Activated naive CD8-positive, alpha-beta T cell treated with anti-CD3 and anti-CD28 coated beads for 36 hours (primary cell): ENCODE measurements at places on chromosomes 7 and 10. TPM values are rescaled to one million over a fixed set of nuclear protein-coding genes. Genes with fewer than 3 reads are reported as not detected.

DNA sequence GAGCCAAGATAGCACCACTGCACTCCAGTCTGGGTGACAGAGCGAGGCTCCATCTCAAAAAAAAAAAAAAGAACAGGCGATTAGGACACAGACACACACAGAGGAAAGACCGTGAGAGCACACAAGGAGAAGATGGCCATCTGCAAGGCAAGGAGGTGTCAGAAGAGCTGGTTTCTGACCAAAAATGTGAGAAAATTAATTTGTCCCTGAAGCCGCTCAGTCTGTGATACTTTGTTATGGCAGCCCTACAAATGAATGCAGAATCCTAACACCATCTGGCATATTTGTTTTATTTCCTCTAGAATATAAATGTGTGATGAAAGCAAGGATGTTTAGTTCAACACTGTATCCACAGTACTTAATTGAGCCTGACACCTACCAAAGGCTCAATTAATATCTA is 69.7 kb downstream of the ZFAND4 start:
- DNase-seq = no peak

- DNase-seq = no peak
Measured at GRCh38 chr10:47318706-47319105, 3.5 kb upstream of the GDF2 start.

GRCh38 chr7:91876391-91877133 is 3.9 kb downstream of the MTERF1 start:
- DNase-seq = no peak

- DNase-seq = no peak
Measured at GRCh38 chr7:134350709-134351108, 34.0 kb upstream of the SLC35B4 start.

DNA sequence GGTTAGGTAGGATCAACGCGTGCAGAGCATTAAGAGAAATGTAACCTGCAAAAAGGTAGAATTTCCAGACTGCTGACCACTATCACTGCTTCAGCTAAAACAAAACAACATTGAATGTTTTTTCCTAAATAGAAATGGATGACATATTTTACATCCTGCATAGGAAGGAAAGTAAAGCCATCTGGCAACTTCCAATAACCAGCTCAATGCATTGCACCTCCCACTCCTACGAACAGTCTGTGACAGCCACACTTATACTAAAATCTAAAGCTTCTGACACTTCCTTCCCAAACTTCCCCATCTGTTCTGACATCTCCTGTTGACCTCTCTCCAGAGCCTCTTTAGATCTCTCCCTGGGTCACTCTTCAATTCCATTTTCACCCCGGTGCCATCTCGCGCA is 47.1 kb downstream of the NRCAM start:
- DNase-seq = no peak

DNA sequence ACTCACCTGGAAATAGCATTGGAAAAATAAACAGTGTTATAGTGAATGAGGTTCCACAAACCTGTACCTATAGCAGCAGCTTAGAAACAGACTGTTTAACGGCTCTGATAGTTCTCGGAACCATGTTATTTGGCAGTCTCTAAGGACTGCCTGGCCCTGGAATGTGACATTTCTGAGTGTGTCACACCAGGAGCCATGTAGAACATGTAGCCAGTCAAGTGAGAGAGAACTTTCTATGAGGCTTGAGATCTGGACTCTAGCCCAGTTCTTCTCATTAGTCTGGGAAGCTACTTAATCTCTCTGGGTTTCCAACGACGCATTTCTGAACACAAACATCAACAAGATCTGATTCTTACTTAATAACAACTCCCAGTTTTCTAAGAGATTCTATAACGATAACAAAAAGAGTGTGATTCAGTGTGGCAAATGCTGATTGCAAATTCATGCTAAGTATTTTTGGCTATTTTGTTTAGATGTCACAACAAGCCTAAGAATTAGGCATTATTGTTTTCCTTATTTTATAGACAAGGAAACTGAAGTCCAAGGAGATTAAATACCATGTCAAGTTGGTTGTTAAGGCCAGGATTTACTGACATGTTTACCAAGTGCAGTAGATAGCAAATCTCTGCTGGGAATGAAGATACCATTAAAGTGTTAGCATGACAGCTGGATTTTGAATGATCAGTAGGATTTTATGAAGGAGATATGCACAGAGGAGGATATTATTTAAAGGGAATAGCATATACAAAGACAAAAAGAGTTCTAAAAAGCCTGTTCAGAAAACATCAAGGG is 47.2 kb downstream of the APBB1IP start:
- DNase-seq = no peak

The FGL2 gene
- total RNA-seq = 1.4 TPM

The PON1 gene
- total RNA-seq = not detected

DNA sequence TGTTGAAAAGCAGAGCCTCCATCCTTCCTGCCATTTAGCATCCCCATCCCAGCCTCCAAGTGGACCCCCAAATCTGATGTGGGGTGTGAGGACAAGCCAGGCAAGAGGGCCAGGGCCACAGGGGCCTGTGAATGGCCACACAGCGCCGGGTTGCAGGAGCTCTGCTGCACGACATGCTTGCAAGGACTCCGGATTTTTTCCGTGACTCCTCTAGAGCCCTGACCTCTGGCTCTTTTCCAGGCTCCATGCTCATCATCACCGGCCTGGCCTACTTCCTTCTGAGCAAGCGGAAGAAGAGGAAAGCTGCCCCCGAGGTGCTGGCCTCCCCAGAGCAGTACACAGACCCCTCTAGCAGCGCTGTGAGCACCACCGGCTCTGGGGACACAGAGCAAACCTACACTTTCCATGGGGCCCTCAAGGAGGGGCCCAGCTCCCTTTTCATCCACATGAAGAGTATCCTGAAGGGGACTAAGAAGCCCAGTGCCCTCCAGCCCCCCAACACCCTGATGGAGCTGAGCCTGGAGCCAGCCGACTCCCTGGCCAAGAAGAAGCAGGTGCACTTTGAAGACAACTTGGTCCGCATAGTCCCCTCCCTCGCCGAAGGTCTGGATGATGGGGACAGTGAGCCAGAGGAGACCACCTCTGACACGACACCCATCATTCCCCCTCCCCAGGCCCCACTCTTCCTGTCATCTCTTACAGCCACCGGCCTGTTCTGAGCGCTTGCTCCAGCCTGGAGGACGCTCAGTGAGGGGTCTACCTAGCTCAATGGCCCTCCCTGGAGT is 23.5 kb downstream of the TMEM72 start:
- no peak for DNase-seq

DNA sequence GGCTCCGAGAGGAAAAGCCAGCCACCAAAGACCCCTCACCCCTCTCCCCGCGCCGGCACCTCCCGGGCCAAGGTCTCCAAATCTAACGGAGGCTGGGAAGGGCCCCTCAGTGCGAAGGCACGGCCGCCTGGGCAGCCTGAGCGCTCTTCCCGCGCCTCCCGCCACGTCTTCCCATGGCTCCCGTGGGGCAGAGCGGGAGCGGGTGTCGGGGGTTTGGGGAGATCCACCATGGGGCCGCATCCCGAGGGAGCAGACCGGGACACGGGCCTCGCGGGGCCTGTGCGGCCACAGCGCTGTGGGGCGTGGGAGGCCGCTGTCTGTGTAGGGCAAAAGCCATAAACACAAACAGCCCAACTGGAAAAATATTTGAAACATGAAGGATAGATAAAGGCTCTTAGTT is 22.4 kb downstream of the GPER1 start:
- no peak for DNase-seq

The IKZF1 gene
- total RNA-seq = 225 TPM

The CAMK2G gene
- total RNA-seq = 16.5 TPM

DNA sequence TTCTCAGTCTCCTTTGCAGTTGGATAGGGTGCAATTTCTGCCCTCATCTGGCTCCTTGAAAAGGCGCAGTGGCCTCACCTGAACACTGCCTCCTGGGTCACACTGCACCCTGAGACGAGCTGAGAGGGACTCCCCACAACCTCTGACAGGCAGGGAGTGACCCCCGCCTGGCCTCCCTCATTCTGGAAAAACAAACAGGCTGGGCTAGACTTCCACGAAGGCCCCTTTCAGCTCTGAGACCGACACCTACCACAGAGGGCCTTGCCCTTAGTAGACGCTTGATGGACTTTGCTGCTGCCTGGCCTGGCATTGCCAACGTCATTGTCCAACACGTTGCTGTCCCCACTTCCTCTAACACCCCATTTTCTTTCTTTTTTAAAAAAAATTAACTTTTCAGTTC is 8.6 kb downstream of the FAM241B start:
- no peak for DNase-seq

DNA sequence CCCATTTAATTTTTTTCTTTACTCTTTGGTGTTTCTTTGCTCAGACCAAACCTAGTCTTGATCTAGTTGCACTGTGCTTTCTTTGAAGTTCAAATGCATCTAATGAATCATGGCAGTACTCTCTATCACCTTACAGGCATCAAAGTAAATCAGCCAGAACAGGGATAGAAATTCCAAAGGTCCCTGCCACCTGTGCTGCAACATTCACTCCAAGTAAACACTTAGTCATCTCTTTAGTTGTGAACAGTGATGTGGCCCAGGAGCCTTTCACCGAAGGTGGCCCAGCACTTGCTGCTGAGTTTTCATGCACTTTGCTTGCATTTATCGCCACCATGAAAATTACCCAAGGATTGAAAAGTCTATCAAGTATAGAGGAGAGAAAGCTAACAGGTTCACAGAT is 314.1 kb upstream of the ETV1 start:
- no peak for DNase-seq

GRCh38 chr7:157003756-157004520 is 6.5 kb downstream of the MNX1 start:
- DNase-seq = no peak

GRCh38 chr7:4241791-4242190 is 440.3 kb upstream of the FOXK1 start:
- no peak for DNase-seq

GRCh38 chr7:157117796-157118195 is 20.9 kb upstream of the UBE3C start:
- DNase-seq = no peak

GRCh38 chr7:26865094-26865388 is 651 bp upstream of the SKAP2 start:
- DNase-seq = no peak

The SYT15 gene
- 0.58 TPM for total RNA-seq

The CALML5 gene
- total RNA-seq = not detected

The FAM25G gene
- total RNA-seq = not detected
